D721Med (cell line): ENCODE measurements at places on chromosomes 2 and 18.

- no peak for DNase-seq
Measured at GRCh38 chr2:78549766-78550165, 475.7 kb upstream of the REG3G start.

- DNase-seq, result no peak
Measured at GRCh38 chr2:172473167-172473566, 45.8 kb downstream of the ITGA6 start.

- DNase-seq, result no peak
Measured at GRCh38 chr18:22084547-22084946, 84.8 kb upstream of the GATA6 start.

DNA sequence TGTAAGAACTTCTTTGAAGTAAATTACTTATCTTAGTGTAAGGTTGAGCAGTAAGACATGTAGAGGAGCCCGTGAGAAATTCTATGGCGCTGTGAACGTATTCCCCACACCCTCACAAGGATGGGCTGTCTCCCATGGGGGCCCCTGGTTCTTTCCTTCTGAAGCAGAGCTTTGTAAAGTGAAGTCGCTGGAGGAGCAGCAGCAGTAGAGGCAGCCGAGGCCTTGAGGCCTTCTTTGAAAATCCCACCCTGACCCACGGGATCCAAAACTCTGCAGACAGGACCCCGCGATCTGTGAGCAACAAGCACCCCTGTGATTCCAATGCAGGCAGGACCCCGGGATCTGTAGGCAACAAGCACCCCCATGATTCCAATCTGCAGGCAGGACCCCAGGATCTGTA is 23.8 kb upstream of the SNTG2 start:
- no peak for DNase-seq

DNA sequence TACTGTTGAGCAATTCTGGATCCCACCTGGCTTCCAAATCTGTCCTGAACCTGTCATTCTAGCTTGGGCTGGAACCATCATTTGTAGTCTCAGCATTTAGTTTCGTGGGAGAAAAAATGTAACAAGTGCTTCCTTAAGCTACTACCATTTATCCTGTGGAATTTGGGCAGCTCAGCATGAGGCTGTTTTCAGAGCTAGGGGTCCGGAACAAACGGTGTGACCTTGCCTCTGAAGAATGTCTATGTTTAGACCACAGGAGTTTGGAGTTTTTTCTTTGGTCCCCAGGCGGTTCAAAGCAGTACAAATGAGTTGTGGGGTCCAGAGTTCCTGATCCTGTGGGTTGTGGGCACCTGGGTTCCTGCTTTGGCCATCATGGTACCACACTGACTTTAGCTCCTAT is 59.1 kb upstream of the TMEM178A start:
- DNase-seq, result no peak

- no peak for DNase-seq
Measured at GRCh38 chr2:100200985-100201384, 58.6 kb upstream of the AFF3 start.

DNA sequence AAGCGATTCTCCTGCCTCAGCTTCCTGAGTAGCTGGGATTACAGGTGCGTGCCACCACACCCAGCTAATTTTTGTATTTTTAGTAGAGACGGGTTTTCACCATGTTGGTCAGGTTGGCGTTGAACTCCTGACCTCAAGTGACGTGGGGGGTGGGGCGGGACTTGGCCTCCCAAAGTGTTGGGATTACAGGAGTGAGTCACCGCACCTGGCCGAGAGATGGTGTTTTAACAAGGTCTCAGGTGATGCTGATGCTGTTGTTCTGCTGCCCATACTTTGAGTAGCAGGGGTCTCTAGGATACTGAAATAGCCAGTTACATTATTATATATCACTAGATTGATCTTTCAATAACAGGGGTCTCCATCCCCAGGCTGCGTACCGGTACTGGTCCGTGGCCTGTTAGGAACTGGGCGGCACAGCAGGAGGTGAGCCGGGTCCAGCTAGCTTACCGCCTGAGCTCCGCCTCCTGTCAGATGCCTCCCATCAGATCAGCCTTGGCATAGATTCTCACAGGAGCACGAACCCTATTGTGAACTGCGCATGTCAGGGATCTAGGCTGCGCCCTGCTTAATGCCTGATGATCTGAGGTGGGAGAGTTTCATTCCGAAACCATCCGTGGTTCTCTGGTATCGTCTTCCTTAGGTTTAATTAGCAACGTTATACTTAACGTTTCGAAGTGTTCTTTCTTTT is 48.3 kb upstream of the SLC38A11 start:
- DNase-seq, result no peak

GRCh38 chr18:71252351-71252865 is 963.6 kb downstream of the SOCS6 start:
- DNase-seq, result no peak

GRCh38 chr18:62585274-62586150 is 62.7 kb downstream of the ZCCHC2 start:
- no peak for DNase-seq

DNA sequence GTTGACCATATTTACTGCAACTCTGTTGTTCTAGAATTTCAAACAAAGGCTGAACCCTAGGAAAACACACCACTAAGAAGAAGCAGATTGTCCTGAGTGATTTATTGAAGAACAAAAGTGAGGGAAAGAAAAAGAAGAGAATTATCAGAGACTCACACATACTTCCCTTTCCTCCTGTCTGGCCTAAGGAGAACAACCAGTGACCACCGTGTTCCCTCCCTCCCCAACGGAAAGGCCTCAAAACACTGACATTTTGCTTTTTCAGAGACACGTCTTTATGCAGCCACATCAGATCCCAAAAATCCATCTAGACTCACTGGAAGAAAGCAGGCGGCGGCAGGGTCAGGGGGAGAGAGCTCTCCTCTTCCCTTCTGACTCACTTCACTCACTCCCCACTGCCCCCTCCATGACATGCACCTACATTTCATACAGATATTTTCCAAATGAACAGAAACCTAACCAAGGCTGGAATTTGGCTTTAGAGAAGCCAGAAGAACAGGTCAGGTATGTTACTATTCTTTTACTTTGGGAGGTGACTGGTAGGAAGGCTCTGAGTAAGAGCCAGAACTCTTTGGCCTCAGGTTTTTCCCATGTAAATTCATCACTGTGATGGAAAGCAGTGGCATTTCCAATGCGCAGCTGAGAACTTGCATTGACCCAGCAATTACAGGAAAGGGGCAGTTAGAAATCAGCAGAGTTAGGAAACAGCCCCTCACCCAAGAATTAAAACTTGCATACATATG is 169.9 kb downstream of the BCL11A start:
- DNase-seq, result no peak

- DNase-seq, result no peak
Measured at GRCh38 chr2:9760069-9760901, 83.0 kb upstream of the TAF1B start.

DNA sequence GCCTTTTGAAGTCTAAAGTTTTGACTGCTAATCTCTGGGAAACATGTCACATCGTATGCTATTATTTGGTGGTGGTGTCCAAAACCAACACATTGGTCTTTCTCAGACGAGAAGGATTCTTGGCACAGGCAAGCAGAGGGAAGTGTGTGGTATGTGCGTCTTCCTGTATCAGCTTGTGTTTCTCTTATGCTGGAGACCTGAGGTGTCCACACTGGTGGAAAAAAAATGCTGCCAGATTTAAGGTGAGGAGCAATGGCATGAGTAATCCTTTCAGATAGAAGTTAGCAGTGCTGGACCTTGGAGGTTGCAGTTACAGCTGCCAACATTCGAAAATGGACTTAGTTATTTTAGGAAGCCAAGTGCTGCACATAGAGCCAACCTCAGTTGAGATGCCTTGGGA is 11.7 kb upstream of the FHL2 start:
- no peak for DNase-seq
